ENCODE measurements at places on chromosomes 6 and 20. TPM values are rescaled to one million over a fixed set of nuclear protein-coding genes. Genes with fewer than 3 reads are reported as not detected.

DNA sequence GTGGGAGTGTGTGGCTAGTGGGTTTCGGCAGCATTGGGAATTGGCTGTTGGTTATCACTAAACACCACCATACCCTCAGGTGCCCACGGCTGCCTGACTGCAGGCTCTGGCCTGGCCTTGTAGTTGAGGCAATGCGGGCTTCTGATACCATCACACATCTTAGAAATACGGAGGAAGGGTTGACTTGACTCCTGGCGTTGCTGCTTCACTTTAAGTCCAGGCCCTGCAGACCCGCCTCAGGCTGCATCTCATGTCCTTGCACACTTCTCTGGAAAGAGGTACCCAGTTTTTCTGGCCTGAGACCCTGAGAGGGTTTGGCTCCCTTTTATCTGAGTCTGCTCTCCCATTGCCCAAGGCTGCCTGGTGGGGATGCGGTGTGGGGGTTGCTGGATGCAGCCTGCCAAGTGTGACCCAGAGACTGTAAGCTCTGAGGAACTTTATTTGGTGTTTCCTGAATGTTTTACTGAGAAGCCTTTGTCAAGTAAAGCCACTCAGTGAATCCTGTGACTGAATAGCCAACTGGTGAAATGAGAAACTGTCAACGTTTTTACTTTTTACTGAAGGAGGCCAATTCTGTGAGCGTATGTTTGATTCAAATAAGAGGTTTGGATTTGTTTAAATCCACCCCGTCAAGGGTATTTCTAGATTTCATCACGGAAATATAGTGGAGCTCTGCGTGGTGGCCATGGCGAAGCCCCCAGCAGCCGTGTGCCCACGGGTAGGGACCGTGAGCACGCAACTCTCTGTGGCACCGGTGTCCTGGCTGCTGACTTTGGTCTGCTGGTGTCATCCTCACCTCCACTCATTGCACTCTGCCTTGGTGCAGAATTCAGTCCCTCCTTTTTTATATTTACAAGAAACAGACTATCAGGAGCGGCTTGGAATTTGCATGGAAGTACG lies 160.1 kb downstream of the DTNBP1 start:
- no peak for DNase-seq

DNA sequence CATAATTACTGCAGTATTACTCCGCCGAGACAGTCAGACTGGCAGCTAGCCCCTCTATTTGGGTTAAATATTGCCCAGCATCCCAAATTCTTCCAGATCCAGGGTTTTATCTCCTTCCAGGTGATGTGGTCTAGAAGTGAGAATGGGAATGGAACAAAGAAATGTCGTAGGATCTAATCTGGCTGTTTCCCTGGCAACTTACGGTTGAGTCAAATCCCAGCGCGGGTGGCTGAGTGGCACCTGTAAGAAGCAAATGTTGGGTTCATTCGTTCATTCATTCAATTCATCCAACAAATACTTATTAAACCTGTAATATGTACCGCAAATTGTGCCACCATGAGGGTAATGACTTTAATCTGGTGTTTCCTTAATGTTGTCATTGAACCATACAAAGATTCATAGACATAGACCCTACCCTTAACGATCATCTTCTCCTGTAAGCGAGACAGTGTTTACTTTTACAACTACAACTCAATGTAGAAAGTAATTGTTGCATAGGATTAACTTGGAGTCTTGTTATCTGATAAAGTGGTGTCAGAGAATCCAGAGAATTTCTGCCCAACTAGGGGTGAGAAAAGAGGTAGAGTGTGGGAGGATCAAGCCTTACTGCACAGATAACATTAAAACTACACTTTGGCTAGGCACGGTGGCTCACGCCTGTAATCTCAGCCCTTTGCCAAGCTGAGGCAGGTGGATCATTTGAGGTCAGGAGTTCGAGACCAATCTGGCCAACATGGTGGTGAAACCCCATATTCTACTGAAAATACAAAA lies 91.3 kb upstream of the ADGRF1 start:
- no peak for DNase-seq

GRCh38 chr6:75931011-75931680 lies 141.3 kb downstream of the IMPG1 start:
- no peak for DNase-seq

- no peak for DNase-seq
Observed at GRCh38 chr20:37147250-37147649, 31.9 kb upstream of the RPN2 start.

- no peak for DNase-seq
Observed at GRCh38 chr20:12404941-12405340, 487.2 kb downstream of the BTBD3 start.

DNA sequence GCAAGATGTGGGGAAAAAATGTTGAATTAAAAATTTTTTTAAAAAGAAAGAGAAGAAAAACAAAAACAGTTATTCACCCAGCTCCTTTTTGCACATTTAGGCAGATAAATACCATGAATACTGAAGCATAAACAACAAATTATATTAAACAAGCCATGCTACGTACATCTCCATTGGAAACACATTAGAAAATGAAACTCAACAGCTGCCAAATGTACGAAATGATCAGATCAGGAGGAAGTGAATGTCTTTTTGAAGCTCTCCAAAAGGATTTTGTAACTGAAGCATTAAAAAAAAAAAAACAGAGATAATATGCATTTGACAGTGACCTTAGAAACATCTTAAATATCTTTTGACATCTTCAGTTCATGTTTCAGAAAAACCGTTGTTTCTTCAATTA lies 56.7 kb downstream of the CD83 start:
- DNase-seq, result no peak

GRCh38 chr6:25685896-25686295 lies 33.9 kb downstream of the SCGN start:
- no peak for DNase-seq

DNA sequence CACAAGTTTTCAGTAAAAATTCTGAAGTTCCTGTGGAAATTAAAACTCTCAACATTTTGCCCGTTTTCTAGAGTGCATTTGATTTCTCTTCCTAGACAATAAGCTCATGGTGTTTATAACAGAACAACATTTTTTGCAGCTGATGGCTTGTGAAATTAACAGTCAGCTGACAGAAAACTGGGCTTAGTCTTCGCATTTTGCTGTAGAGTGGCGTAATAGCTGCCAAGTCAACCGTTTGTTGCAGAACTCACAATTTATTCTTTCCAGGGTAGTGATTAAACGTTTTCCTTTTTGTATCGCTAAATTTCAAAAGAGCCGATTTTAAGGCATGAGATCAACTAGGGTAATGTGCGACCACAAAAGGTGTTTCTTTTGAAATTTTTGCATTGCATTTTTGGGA lies 1.4 kb downstream of the SPO11 start:
- no peak for DNase-seq

DNA sequence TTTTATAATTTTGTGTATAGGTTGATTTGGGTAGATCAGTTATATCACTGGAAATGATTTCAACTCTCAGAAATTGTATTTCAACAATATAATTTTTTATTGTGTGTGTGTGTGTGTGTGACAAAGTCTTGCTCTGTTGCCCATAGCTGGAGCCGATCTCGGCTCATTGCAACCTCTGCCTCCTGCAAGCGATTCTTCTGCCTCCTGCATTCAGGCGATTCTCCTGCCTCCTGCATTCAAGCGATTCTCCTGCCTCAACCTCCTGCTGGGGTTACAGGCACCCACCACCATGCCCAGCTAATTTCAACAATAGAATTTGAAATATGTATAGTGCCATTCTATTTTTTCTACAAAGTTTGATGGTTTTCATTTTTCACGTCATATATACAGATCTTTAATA lies 24.1 kb downstream of the AFDN start:
- no peak for DNase-seq

- no peak for DNase-seq
Observed at GRCh38 chr20:25216199-25216945, 20.9 kb downstream of the ENTPD6 start.

GRCh38 chr6:43939281-43940070 lies 169.5 kb downstream of the VEGFA start:
- DNase-seq, result no peak

GRCh38 chr20:49823152-49823847 lies 10.7 kb downstream of the SLC9A8 start:
- no peak for DNase-seq

DNA sequence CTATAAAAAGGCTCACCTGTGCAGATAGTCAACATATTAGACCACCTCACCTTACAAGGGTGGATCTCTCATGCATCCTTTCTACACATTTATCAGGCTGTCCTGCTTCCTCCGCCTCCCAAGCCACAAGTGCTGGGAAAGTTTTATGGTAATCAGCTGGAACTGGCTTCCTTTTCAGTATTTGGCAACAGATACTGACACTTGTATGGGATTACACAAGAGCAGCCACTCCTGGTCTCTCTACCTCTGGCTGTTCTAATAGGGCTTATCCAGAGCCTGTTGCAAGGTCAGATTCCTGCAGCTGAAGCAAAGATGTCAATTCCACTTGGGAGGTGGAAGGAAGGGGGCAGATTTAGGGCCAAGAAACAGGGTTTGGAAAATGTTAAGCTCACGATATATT lies 503 bp upstream of the GPLD1 start:
- DNase-seq, result no peak

DNA sequence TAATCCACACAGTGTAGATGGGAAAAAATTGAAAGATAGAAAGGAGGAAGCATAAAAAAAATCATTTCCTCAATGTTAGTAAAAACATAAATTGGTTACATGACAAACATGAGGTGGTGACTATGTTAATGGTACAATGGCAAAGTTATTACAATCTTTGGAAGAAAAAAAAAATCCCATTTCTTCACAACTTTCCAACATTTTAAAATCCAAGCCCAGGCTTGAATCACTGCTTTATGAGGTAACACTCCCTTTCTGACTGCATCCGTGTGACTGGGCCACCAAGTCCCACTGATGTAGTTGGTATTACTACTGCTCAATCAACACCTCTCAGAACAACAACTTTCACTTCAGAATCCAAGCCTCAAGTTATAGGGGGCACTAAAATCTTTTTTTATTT lies 160.4 kb downstream of the BTBD9 start:
- DNase-seq, result no peak

- DNase-seq, result no peak
Observed at GRCh38 chr6:138291849-138292181, 73.5 kb upstream of the PBOV1 start.

- DNase-seq, result no peak
Observed at GRCh38 chr6:55443238-55444134, 116.2 kb downstream of the GFRAL start.

DNA sequence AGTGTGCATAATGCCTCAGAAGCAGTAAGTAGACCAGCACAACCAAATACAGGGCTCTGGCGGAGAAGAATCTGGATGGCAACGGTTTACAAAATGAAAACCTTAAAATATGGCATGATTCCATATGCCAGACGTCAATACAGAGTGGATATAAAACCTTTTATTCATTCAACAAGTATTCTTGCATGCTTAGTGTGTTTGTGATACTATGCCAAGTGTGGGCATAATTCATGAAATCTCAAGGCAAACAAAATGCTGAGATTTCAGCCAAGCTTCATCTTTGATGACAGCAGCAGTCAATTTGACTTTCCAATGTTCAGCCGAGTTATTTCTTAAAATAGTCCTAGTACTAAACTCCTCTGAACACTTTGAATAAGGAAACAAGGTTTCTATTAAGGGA lies 119.4 kb downstream of the CD24 start:
- no peak for DNase-seq

GRCh38 chr20:36991703-36992102 lies 40.2 kb upstream of the SAMHD1 start:
- no peak for DNase-seq

DNA sequence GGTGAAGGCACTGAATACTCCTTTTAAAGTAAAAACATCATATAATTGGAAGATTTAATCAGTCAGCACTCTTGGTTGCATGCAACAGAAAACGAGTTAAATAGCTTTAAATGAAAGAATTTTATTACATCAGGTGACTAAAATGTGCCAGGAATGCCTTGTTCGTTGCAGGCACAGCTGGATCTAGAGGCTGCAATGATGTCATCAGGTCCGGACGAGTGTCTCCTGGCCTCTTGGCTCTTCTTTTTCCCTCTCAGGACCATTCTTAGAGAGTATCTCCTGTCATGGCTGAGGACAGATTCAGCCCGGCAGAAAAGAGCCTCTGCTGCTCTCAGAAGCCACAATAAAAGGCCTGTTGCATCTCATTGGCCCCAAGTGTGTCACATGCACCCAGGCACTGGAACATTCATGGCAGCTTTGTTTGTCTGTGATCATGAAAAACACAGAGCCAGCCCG lies 510.7 kb upstream of the SULF2 start:
- DNase-seq, result no peak

GRCh38 chr6:20906945-20907344 lies 372.7 kb downstream of the CDKAL1 start:
- DNase-seq, result no peak

Gene TNXB
- 1.8 TPM for total RNA-seq

Gene LY6G6C
- 0.23 TPM for total RNA-seq

Gene NT5E
- 58.4 TPM for total RNA-seq

Gene PTCRA
- not detected for total RNA-seq

Gene GTF3C6
- total RNA-seq, result 146 TPM

Gene C6orf163
- 1.3 TPM for total RNA-seq

Gene SOX12
- total RNA-seq, result 48.6 TPM

Gene QRSL1
- 18.4 TPM for total RNA-seq

Gene LRFN2
- total RNA-seq, result 0.05 TPM

Gene PPP1R16B
- 0.92 TPM for total RNA-seq

Gene MDFI
- 0.54 TPM for total RNA-seq
